ENCODE measurements at places on chromosomes 2 and 18.

DNA sequence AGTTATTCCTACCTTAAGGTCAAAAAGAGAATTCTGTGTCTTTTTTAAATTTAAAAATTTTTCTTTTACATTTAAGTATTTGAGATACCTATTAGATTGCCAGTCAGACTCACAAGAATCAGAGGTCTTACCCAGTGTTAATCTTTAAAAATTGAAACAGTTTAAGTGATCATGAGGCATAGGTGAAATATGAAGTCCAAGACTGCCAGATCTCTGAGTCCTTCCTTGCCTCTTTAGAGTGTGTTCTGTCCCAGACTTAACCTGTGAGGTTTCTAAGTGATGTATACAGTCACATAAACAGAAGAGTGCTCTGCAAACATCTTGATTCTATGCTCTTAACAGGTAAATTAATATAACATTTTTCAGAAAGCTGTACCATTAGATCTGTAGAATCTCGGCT is 40.6 kb downstream of the ACTR3 start:
- no peak for DNase-seq

DNA sequence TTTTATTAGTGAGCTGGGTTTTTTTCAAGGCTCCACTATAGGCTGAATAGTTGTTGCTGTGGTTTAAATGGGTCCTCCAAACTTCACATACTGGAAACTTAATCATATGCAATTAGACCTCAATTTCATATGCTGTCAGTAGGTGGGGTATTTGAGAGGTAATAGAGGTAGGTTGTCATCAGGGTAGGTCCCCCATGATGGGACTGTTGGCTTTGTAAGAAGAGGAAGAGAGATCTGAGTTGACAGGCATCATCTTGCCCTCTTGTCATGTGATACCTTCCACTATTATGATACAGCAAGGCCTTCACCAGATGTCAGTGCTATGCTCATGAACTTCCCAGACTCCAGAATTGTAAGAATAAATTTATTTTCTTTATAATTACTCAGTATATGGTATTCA is 819.4 kb downstream of the LRP1B start:
- no peak for DNase-seq

- DNase-seq, result no peak
Measured at GRCh38 chr18:2302012-2302411, 269.3 kb downstream of the METTL4 start.

GRCh38 chr18:76656925-76657827 is 162.1 kb upstream of the ZNF516 start:
- no peak for DNase-seq

DNA sequence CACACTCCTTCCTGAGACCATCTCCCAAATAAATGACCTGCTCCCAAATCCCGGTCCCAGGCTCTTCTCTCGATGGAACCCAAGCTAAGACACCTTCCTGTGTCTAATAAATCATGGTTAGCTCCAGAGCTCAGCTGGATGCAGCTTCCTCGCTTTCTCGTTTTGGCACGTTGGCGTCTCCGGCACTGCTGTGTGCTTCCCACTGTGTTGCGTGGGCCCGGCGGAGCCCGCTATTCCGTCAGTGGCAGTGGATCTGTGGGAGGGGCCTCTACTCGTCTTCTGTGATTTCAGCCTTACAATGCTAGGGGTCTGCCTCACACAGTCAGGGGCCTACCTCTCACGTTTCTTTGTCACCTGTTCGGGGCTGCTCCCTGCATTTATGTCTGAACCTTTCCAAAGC is 29.4 kb upstream of the YWHAQ start:
- DNase-seq, result no peak
